Stimulated activated CD8-positive, alpha-beta memory T cell treated with anti-CD3 and anti-CD28 coated beads, Interleukin-4, amount 100 ng/mL, for 1 hour (primary cell): ENCODE measurements at places on chromosomes 2 and 18.

- DNase-seq, result no peak
Observed at GRCh38 chr2:109331081-109331480, 202.1 kb downstream of the SH3RF3 start.

- no peak for DNase-seq
Observed at GRCh38 chr2:226891780-226892590, 56.1 kb downstream of the RHBDD1 start.

- DNase-seq, result no peak
Observed at GRCh38 chr18:79941473-79942119, 9.9 kb downstream of the SLC66A2 start.

- no peak for DNase-seq
Observed at GRCh38 chr2:122390406-122390805, 635.0 kb downstream of the TSN start.

DNA sequence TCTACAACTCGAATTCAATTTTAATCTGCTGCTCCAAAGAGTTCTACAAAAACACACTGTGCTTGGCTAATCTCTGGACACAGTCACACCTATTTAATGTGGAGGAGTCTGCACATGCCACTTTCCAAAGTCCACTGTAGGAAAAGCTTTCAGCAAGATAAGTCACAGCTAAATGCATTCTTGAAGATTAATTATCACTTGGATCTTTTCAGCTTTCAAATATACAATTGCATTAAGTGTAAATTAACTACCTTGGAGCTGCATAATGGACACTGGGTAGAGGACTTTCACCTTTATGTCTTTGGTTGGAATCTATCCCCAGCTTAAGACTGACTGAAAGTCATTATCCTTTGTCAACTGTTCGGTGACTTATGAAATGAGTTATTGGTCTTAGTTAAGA, 565.1 kb downstream of the PIK3C3 start:
- DNase-seq, result no peak

DNA sequence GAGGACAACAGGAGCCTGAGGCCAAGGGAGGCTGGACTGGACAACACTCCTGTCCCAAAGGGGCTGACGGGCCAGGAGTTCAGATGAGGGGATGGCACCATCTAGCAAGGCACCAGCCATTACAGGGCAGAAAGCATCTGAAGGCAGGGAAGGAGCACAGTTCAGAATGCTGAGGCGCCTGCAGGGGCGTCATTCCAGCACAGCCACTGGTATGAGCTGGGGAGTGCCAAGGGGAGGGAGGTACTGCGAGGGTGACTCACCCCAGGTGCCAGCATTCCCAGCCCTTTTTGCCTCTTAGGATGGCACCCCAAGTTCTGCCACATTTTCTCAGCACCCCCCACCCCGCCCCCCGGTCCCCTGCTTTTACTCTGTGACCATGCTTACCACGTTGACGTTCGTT, 129.8 kb upstream of the EPAS1 start:
- DNase-seq, result no peak

GRCh38 chr2:43269074-43269572, 42.7 kb upstream of the ZFP36L2 start:
- no peak for DNase-seq

DNA sequence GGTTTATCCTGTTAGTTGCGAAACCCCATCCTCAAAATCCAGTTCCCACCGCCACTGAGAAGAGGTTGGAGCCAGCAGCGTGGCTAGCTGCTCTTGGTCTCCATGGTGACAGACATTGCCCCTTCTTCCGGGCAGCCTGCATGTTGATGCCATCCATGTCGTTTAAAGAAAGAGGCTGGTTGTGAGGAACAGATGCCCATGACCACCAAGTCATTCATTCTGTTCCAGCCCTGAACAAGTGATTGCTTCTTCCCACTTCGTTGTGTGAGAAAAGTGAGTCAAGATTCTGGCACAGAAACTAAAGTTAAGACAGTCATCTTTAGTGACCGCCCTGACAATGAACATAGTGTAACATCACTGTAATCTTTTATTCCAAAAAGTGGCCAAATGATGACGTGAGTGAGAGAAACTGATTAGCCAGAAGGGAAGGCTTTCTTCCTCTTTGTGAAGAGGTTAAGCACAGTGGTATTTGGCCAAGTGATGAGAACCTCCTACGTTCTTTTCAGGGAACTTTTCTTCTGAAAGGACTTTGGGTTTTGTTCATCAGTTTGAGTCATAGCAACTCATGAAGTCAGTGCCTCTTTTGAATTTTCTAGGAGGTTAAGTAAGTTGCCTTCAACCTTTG, 272.5 kb downstream of the GALR1 start:
- DNase-seq, result no peak

DNA sequence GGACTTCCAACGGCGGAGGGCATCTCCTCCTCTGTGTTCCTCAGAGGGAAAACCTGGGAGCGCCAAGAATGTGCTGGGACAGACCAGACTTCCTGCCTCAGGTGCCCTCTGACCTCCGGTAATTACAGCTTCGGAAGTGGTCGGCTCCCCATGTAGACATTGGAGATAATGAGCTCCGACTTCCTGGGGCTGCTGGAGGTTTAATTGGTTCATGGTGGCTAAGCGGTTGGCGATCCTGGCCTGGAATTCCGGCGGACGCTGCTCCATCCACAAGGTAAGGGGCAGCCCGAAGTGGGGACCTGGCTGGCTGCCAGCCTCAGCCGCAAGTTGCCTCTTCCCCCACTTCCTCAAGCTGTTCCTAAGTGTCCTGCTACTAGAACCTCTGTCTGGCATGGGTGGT, 83.2 kb upstream of the EPC2 start:
- no peak for DNase-seq

DNA sequence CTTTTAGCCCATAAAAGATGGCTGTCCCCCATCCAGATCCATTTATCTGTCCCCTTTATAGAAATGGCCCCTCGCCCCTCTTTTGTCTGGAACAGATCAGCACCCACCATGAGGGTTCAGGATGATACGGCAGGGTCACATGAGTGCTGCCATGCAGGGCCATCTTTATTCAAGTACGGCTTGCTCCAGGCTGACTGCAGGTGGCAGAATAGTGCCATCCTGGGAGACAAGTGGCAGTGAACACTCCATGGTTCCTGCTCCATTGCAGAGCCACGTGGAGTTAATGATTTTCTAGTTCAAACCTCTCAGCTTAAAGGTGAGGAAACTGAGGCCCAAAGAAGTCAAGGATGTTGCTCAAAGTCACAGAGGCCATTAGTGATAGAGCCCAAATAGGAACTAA, 180.6 kb downstream of the CLIP4 start:
- DNase-seq, result no peak

DNA sequence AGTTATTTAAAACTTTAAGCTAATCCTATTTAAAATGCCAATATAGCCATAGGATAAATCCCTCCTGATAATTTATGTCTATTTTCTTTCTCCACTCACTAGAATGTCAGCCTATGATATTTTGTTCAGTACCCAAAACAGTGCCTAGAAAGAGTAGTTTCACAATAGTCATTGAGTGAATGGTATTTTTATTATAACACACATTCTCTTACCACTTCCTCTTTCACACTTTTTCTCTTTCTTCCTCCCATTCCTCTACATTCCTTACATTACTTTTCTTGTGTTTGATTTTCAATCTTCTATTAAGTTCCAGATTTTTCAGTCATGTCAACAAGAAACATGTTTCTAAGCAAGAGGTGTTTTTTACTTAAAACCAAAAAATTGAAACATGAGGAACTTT, 327.6 kb upstream of the UBE2E3 start:
- DNase-seq, result no peak

DNA sequence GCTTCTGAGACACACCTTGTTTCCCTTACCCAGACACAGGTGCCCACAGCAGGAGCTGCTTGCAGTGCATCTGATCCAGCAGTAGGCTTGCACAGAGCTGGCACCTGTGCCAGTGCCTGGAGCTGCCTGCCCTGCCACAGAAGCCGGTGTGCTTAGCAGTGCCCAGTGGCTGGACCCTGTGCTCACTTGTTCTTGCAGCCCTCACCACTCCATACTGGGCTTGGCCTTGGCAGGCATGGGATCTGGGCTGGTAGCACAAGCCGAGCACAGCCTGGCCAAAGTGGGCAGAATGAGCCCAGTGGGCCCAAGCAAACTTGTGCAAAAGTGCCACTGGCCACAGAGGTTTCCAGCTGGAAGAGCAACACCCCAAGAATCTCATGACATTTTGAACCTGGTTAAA, 1950.4 kb downstream of the SUCLG1 start:
- no peak for DNase-seq

GRCh38 chr2:218798767-218799504, 17.0 kb downstream of the CYP27A1 start:
- DNase-seq, result no peak

GRCh38 chr2:100580367-100581276, 17.8 kb downstream of the PDCL3 start:
- peak; percentile 26 for DNase-seq

DNA sequence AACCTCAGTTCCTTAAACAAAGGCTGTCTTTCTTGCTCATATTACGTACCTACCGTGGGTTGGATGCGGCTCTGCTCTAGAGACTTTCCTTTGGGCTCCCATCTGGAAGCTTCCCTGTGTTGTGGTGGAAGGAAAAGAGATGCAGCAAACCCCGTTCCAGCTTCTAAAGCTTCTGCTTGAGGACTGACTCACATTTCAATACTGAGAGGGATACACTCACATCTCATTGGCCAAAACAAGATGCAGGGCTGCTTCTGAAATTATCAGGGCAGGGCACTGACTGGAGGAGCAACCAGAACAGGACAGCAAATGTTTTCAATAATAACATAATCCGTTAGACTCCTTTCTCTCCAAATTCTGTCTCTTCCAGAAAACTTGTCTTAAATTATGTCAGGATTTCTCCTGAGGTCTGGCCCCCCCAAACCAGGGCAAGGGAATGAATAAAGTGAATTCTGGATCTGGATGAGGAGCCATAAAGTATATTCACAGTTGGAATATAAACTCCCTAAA, 4.5 kb upstream of the MYO5B start:
- no peak for DNase-seq

DNA sequence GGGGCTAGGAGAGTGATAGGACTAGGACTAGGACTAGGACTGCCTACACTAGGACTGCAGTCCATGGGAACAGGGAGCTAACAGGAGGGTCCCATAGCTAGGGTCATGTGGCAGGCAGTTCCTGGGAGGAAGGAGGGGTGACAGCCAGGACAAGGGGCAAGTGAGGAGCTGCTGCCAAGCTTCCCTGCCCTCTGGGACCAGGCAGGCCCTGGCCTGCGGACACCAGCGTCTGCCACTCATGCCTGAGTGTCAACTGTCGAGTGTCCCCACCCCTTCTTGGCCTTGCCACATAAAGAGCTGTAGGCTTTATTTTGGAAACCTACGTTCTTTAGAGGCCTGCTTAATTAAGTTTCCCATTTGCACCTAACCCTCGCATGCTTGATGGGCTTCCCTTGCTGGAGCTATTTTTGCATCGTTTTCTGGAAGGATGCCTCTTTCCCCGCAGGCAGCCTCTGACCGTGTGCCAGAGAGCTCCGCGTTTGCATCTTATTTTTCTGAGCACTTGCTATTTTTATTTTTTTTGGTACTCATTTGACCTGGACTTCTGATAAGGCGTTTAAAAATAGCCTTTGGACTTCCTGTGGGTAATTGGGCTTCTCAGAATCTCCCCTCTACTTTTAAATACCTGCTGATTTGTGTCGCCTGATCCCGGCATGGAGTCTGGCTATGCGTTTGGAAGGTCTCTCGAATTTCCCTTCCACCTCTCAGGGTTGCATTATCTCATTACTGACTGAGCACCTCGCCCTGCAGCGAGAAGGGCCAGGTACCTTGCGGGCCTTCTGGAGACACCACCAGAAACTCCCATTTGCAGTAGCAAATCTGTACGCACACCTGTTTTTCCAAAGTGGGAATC, 66.4 kb downstream of the SH3RF3 start:
- DNase-seq, result no peak

GRCh38 chr2:105371810-105372209, 27.0 kb downstream of the FHL2 start:
- DNase-seq, result no peak

DNA sequence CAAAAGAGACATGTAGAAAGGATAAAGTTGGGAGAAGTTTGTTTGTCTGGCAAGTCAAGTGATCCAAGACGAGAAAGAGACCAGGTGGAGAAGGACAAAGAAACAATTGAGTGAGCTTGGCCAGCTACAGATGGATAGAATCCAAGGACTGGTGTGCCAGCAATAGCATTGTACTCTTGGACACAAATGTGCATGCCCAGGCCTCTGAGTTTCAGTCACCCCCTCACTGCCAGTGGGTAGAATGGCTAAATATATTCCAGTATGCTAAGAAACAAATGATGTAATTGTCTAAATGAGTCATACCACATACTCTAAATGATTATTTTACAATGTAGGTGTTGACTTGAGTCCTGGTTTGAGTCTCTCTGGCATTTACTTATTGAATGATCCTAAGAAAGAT, 881.3 kb downstream of the LRRTM4 start:
- DNase-seq, result no peak

GRCh38 chr2:33062665-33063250, 116.0 kb downstream of the LTBP1 start:
- no peak for DNase-seq

DNA sequence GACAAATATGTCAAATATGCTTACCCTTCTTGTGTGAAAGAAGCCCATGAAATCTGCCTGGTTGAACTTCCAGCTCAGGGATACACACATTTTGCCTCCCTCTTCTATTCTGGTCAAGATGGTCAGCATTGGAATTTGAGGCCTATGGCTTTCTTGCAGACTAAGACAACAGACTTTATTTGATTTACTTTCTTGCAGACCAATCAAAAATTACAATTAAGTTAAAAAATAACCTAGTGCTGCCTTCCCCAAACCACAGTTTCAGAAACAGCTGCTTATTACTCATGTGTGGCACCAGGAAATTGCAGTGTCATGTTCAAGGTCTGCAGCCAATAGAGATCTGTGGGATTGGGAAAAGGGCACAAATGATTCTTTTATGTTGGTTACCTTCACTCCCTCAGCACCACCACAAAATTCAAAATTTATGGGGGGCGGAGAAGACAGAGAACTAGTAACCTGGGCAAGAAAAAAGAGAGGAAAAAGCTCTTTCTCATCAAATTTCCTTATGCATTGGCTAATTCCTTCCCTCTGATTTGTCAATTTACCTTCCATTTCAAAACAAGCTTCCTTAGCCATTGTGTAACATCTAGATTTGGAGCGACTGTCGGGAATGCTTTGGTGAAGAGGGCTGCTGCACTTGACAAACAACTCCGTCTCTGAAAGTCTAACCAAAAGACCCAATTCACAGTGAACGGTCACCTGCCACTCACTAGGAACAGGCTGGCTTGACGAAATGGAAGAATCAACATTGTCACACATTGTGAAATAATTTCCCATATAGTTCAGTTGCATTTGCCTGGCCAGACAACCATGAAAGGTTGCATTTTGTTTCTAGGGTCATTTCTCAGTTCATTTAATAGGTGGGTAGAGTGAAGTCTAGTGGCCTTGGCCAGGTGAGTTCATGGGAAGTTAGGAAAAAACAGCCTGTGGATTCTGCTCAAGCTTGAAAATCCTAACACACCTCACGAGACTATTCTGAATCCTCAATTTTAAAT, 100.4 kb upstream of the FZD5 start:
- no peak for DNase-seq

- DNase-seq, result no peak
Observed at GRCh38 chr18:48962252-48962993, 11.7 kb upstream of the SMAD7 start.

DNA sequence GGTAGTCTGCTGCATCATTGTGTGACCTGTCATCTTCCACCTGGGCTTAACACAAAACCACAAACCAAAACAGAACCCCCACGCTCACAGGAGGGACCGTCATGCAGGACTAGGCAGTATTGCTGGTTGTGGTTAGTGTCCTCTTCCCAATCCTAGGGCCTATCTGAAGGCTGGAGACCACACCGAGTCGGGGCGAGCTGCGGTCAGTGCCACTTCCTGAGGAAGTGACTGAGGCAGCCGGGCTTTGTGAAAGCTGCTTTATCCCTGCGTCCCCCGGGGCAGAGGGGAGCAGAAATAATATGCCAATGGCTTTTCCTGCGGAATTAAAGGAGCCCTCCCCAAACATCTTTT, 22.9 kb downstream of the ZNF532 start:
- DNase-seq, result no peak
